ENCODE measurements at places on chromosomes 3 and 15.

DNA sequence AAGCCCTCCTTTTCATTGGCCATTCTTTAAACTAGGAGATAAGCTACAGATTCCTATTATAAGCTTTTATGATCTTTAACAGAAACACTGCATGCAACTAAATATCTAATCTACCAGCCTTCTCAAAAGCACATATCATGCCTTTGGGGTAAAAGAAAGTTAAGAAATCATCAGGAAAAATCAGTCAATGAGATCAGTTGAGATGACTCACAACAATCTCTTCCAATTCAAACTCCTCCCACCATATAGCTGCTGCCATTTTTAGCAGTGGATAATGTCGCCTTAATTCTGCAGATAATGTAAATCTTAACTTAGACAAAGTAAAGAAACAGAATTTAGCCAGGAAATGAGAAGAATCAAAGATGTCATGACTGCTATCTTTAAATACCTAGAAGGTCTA, 135.2 kb upstream of the BCL6 start:
- no peak for DNase-seq

GRCh38 chr3:129745253-129745652, 138.8 kb upstream of the PLXND1 start:
- DNase-seq: no peak

DNA sequence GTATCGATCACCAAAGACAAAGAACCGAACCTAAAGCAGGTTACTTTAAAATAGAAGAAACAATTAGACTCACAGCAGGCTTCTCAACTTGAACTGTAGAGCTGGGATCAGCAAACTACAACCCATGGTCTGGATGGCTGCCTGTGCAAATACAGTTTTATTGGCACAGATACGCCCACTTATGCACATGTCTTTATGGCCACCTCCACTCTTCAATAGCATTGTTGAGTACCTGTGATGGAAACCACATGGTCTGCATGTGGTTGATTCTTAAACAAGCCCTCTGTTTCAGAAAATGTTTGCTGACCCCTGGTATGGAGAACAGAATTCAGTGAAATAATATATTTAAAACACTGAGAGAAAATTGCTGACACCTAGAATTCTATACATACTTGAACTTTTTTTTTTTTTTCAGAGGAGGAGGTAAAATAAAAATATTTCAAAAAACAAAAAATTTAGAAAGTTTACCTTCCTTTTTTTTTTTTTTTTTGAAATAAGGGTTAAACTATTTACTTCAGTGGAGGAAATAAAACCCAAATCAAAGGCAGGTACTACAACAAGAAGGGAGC, 263.8 kb upstream of the ATP10A start:
- DNase-seq: no peak

DNA sequence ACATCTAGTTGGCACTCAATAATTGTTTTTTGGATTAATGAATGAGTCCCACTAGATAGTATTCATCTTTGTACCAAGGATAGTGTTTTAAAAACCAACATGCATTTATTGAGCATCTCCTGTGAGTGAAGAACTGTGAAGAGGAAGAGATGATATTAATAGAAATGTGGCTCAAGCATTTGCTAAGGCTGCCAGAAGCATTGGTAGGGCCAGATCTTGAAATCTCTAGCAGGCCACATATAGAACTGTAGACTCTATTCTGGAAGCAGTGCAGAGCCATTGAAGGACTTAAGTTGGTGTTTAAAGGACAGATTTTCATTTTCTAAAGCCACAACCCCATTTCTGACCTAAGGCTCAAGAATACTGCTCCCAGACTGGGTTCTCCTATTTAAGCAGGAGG, 99.0 kb downstream of the NEK11 start:
- DNase-seq: no peak

DNA sequence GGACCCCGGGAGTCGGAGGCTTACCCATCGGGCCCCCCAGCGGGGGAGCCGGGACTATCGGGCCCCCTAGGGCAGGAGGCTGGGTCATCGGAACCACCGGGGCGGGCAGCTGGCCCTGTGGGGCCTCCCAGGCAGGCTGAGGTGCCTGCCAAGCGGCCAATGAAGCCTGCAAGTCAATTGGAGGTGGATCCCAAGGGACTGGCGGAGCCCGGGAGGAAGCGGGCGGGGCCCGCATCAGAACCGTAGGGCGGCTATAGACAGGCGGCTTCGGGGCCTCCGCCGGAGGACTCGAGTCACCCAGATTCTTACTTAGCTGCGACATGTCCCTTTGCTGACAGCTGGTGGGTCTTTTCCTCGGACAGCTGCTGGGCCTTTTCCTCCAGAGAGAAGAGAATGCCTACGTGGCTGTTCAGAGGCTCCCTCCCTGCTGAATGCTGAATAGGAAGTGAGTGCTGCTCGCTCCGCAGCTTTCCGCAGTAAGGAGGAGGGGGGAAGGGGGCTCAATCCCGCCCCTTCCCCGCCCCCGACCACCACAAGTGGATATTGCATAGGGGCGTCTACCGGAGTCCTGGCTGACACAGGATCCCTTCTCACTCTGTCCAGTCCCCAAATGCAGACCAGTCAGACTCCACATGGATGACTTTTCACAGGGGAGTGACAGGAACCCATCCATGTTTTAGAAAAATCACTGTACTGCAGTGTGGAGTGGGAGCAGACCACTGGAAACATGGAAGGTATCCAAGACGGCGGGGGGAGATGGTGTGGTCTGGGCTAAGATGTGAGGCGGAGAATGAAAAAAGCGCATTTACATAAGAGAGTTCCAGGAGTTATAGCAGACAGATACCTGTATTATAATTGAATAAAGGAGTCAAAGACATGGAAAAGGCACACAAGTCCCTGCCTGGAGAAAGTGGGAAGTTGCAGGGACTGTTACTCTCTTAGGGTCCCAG, at the start of gene MAGEL2:
Gene MAGEL2 (minus strand): TSS at position 447 of the 950 bp plus-strand sequence. CDS start 125 bp downstream, at position 322.
- DNase-seq: no peak

- no peak for DNase-seq
These were observed 13.7 kb upstream of the ABHD2 start for GRCh38 chr15:89074402-89075012.

GRCh38 chr3:63351159-63352007, 73.3 kb downstream of the SYNPR start:
- DNase-seq: no peak

DNA sequence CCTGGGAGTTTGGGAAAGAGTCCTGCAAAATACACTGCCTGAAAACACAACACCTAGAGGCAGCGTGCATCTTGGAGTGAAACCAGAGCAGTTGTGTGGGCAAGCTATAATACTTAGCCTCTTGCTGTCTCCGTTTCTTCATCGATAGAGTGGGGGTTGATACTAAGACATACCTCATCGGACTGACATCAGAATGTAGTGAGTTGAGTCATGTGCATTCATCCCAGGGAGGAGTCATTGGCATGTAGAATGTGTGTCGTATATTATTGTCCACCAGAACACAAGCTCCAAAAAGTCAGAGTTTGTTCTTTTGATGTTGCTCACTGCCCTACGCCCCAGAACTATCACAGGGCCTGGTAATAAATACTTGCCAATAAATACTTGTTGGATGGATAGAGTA, 4.3 kb downstream of the SNTN start:
- no peak for DNase-seq

- DNase-seq: no peak
These were observed 330.4 kb downstream of the EDEM1 start for GRCh38 chr3:5517921-5518320.

DNA sequence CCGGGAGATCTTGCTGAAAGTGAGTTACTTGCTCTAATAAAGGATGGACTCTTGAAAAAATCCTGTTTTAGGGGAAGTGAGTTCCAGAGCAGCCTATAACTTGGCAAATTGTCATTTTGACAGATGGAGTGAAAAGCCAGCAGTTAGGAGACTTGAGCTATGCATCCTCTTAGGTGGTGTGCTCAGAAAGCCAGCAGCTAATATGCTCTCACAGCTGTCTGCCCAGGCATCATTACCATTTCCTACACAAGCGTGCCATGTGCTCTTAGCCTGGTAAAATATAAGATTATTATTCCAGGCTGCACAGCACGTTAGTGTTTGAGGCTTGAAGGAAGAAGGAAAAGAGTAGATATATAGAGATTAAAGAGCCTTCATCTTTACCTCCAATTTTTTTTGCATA, 151.0 kb downstream of the CHL1 start:
- DNase-seq: no peak

DNA sequence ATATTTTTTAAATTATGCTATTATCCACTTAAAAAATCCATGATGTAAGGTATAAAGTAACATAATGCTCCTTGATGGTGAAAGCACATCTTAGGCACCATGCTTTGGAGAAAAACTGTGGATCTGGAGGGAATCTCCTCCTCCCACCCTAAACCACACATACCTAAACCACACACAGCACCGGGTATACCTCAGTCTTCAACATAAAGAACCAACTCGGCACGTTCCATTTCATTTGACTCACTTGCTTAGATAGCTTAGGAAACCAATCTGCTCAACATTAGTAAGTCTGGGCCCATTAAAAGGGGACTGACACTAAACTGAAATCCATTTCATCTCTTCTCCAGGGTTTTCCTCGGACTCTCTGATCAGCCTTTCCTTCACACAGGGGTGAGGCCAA, 945.7 kb upstream of the CFAP20DC start:
- DNase-seq: no peak
